ENCODE measurements at places on chromosomes 3 and 15.

- DNase-seq: no peak
Observed at GRCh38 chr3:177921153-177921552, 615.1 kb upstream of the KCNMB2 start.

DNA sequence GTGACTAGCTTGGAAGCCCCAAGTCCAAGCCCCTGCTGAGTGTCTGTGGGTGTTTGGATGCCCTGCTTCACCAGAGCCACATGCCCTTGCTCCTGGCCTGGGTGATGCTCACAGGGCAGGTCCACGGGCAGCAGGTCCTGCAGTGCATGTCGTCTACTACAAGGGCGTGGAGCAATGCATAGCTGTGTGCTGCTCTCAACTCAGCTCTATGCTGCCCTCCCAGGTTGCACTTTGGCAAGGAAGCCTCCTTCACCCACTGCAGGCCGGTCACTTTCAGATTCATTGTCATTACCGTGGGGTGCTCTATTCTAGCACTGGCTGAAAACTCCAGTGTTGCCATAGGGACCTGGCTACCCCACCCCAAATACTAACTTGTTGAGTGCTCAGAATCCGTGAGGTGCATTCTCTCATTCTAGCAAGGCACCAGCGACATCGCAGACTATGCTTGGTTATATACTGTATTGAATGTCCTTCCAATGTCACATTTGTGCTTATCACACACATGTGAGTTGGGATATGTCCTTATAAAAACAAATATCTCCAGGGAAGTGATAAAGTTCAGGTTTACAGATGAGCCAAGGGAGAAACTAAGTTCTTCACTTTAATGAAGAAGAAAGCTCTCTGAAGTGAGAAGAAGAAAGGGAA is 51.8 kb downstream of the GRAMD1C start:
- no peak for DNase-seq

- DNase-seq: no peak
Observed at GRCh38 chr3:47525617-47526016, 12.1 kb upstream of the ELP6 start.

GRCh38 chr15:99176757-99177156 is 71.9 kb downstream of the SYNM start:
- no peak for DNase-seq

DNA sequence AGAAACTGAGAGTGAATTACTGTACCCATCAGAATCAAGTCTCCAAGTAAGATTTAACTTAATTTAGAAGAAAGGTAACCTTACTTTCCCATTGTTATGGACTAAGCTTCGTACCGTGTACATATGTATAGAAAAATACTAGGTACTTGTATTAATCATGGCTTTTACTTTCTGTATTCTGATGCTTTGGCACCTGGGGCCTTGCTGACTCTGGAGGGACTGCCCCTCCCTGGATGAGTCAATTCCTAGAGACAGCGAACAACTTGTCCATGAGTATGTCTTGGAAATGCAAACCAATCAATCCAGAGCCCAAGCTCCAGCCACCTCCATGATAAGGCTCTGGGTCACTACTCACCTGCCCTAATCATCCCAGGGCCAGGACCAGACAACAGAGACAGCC is 50.0 kb upstream of the DGKG start:
- DNase-seq: no peak

DNA sequence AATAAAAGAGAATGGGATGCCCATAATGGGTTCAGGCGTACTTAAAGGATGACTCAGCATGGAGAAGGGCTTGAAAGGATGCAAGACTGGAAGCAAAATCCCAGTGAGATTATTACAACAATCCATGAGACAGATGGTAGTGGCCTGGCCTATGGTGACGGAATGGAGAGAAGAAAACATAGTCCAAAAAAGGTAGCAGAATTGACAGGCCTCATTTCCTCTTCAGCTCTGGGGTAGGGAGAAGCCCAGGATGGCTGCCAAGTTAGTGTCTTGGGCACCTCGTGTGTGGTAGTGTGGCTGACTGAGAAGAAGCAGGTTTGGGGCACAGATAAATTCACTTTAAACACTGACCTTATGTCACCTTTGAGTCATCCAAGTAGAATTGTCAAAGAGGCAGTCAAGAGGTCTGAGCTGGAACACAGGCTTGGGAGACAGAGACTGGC is 18.1 kb downstream of the MB21D2 start:
- no peak for DNase-seq

GRCh38 chr3:82636177-82636576 is 874.7 kb upstream of the GBE1 start:
- DNase-seq: no peak

DNA sequence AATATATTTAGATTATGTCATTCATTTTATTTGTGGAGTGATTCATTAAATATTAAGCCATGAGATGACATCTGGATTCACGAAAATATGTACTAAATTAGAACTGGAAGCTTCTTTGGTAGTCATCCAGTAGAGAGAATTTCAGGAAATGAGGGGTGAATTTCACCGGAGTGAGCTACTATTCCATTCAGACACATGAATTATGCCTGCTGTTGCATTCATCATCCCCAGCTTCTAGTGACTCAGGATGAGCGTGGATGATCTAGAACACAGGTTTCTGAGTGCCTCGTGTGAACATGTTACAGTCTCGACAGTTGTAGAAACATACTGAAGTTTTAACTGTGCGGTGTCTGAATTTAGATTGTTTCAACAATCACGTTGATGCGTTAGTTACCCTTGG is 42.9 kb upstream of the GABRG3 start:
- no peak for DNase-seq

DNA sequence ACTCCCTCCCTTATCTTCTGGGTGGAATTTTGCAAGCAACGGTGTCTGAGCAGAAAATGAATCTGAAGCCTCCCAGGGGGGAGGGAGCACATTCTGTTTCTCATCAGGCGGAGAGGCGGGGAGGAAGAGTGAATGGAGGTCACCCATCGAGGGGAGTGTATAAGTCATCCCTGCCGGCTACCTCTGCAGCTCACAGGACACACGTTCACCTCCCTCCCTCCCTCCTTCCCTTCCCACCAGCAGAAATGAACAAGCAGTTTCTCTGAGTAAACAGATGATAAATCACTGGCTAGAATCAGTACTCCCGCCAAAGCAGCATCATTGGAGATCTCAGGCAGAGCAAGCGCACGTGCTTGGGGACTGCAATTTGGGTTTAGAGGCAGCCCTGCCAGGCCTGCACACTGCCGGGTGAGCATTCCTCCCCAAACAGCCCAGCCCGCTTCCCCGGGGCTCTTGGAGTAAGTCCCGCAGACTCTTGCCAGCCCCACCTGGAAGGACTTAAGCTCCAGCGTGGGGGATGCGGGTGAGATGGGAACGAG is 38.3 kb downstream of the CPN2 start:
- DNase-seq: no peak

- DNase-seq: no peak
Observed at GRCh38 chr3:124747111-124747981, 17.1 kb downstream of the UMPS start.

DNA sequence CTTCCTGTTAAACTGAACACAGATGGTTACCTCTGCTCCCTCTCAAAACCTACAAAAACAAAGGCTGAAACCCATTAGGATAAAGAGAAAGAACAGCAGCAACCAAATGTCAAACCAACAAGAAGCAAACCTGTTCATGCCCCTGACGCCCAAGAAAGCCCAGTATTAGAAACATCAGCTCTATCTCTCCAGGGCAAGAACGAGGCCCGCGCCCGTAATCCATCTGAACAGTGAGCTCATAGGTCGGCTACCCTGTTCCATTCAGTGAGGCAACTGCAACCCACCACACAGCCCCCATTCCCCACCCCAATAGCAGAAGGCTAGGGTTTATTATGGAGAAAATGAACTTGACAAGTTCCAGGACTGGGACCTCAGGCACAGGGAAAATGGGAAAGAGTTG is 10.0 kb downstream of the LSG1 start:
- DNase-seq: no peak

- no peak for DNase-seq
Observed at GRCh38 chr3:61080737-61081445, 170.4 kb downstream of the FHIT start.

GRCh38 chr3:29280404-29281093 is at the start of gene RBMS3:
Gene RBMS3 (plus strand): TSS chr3:29281071.
- DNase-seq: no peak

DNA sequence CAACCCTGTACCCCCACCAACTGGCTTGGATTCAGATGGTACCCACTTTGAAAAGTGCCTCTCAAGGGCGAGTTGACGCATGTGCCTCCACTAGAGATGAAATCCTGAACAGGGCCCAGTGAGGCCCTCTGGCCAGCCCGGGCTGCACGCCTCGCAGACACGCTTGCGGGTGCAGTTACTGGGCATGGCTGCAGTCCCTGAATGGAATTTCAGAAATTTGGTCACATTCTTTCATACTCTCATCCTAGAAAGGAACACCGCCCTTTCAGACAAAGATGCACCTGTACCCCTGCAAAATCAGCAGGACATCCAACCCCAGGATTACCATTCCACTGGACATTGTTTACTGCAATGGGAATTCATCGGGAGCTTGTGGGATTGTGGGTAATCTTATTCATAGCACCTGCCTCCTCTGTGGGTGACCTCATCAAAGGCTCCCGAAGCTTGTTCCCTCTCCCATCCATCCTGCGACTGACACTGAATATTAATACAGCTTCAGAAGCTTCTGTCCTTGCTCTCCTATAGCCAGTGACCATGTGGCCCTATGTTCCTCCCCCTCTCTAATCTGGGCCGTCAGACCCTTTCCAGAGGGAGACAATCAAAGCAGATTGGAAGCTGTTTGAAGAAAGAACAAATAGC is 42.5 kb upstream of the TPM1 start:
- no peak for DNase-seq

DNA sequence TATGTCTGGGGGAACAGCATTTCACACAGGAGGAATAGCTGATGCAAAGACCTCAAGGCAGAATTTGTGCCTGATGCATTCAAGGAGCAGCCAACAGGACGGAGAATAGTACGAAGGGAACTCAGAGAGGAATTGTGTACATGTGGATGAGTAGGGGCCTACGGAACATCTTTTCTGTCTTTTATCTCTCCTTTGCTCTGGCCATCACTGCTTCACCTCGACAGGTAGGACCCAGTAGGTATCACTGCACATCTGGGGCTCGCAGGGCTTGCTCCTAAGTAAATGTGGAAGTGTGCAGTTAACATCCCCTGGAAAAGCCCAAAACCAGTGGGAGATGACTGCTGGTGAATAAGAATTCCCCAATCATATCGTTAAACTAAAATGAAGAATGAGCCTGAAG is 56.4 kb upstream of the POU1F1 start:
- no peak for DNase-seq

- DNase-seq: no peak
Observed at GRCh38 chr15:29071232-29071881, 185.6 kb downstream of the APBA2 start.

GRCh38 chr15:48006031-48006511 is 114.7 kb upstream of the SLC24A5 start:
- no peak for DNase-seq

- no peak for DNase-seq
Observed at GRCh38 chr3:172144601-172145000, 105.2 kb downstream of the FNDC3B start.
